Activated naive CD4-positive, alpha-beta T cell treated with anti-CD3 and anti-CD28 coated beads for 36 hours (primary cell): ENCODE measurements at places on chromosomes 2 and 18. TPM values are rescaled to one million over a fixed set of nuclear protein-coding genes. Genes with fewer than 3 reads are reported as not detected.

ALPP gene
- not detected for total RNA-seq

FSHR gene
- not detected for total RNA-seq

CXCR4 gene
- 70.2 TPM for total RNA-seq

NGEF gene
- 0.12 TPM for total RNA-seq

CASP10 gene
- total RNA-seq = 22.1 TPM

CDH7 gene
- total RNA-seq = not detected

C2orf72 gene
- not detected for total RNA-seq

DUSP2 gene
- total RNA-seq = 463 TPM

RAB6D gene
- not detected for total RNA-seq

CHRNG gene
- not detected for total RNA-seq

CNRIP1 gene
- not detected for total RNA-seq

MC4R gene
- not detected for total RNA-seq

SLC4A5 gene
- 2.3 TPM for total RNA-seq

OTOS gene
- not detected for total RNA-seq

VSNL1 gene
- not detected for total RNA-seq

CPO gene
- total RNA-seq = not detected

REG3A gene
- total RNA-seq = not detected

ANXA4 gene
- total RNA-seq = 21.4 TPM

RAB31 gene
- 0.89 TPM for total RNA-seq

AGAP1 gene
- total RNA-seq = 0.95 TPM

RNU2-63P gene
- total RNA-seq = 12.6 TPM

LINC00305 gene
- total RNA-seq = not detected

NDUFB3 gene
- 159 TPM for total RNA-seq

MRO gene
- total RNA-seq = not detected

FBXO11 gene
- total RNA-seq = 35.0 TPM

PRSS56 gene
- not detected for total RNA-seq

PDCD1 gene
- 6.9 TPM for total RNA-seq

UGT1A4 gene
- not detected for total RNA-seq

HOXD8 gene
- not detected for total RNA-seq

MBD1 gene
- 66.4 TPM for total RNA-seq

EFEMP1 gene
- not detected for total RNA-seq

GLI2 gene
- not detected for total RNA-seq

MALL gene
- 0.17 TPM for total RNA-seq

IL36G gene
- not detected for total RNA-seq
